Body of pancreas (tissue), 4 donors: ENCODE measurements at places on chromosomes 16 and 17.
A peak's percentile ranks its signal among the peaks of the same experiment; 100 is the strongest.

- peak; percentile 51 for DNase-seq
These were observed 16.0 kb upstream of the TANC2 start for GRCh38 chr17:62950067-62950466.

GRCh38 chr17:46968224-46968834 lies 10.7 kb downstream of the RPRML start:
- no peak for DNase-seq

DNA sequence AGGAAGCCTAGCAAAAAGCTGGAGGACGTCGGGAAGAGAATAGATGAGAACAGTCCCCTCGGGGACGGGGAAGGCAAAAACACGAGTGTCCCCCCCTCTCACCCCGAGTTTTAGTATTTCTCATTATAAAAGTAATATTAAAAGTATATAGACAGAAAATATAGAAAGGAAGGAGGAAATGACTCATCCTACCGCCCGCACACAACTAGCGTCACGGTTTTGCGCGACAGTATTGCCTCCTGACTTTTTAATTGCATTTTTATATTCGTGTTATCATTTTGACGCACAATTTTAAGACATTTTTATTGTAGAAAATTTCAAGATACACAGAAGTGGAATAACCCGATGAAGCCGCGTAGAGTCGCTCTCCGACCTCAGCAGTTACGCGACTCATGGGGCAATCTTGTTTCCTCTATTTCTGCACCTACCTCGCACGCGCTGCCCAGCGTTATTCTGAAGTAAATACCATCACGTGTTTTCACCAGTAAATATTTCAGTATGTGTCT lies 652 bp upstream of the SLC25A19 start:
- DNase-seq, result peak; percentile 77

DNA sequence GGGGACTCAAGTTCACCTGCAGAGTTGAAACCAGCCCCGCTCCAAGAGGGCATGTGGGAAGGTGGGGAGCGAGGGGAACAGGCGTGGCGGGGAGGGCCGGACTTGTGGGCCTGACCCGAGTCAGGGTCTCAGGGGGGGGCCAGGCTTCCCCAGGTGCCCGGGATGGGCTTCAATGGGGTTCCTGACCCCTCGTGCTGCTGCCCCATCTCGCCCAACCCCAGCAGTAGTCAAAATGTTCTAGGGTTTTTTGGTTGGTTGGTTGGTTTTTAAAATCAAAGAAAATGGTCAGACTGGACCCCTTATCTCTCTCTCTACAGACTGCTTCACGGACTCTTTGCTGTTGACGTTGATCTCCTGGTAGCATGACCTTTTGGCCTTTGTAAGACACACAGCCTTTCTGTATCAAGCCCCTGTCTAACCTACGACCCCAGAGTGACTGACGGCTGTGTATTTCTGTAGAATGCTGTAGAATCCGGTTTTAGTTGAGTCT lies 69.5 kb downstream of the AMFR start:
- no peak for DNase-seq

- DNase-seq, result no peak
These were observed 52.2 kb upstream of the STH start for GRCh38 chr17:45946841-45947256.

DNA sequence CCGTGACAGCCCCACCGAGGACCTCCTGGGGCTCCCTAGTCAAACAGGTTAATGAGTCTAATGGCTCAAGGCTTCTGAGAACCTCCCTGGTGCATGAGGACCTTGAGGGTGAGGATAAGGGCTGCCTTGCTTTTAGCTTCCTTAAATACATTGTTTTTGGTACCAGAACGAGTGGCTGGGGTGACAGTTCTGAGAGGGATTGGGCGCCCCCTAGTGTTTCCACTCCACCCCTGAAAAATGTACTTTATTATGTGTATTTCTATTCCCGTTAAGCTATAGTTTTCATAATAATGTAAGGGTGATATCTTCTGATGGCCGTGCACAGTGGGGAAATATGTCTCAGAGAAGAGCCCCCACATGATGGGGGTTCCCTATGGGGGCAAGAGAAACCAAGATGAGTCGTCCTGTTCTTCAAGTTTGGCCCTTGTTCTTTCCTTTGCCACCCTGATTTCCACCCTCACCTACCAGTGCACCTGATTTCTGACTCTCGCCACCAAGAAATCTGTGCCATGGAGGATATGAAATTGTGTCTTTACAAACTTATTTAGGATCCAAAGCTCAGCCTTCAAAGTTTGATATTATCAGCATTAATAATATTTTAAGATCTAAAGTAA lies 14.5 kb upstream of the VWA3A start:
- DNase-seq, result peak; percentile 48

DNA sequence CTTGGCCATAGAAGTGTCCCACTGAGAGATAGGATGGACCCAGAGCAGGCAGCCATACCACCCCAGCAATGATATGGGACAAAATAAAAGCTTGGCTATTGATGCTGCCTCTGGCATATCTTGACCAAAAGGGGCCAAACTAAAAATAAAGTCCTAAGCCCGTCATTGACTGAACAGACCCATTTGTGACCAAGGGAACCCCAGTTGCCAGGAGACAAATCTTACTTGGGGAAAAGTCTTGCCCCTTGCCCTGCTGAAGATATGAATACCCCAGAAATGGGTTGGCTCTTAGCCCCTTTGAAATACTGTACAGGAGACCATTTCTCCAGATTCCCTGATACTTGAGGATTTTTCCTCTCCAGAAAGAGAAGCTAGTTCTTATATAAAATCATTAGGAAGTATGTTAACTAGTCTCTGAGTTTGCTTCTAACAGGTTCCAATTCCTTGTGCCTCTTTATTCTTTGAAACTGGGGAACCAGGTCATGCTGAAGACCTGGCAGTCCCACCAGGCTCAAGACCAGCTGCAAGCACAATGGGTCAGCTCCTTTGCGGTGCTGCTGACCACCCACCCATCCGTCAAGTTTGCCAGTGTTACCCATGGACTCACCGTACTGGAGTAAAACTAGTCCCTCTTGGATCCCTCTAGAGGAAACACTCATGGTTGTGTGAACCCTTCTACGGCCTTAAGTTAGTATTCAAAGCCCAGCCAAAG lies 31.0 kb upstream of the LCMT1 start:
- DNase-seq, result no peak

- no peak for DNase-seq
These were observed 59.0 kb downstream of the ANKFY1 start for GRCh38 chr17:4204710-4205173.

DNA sequence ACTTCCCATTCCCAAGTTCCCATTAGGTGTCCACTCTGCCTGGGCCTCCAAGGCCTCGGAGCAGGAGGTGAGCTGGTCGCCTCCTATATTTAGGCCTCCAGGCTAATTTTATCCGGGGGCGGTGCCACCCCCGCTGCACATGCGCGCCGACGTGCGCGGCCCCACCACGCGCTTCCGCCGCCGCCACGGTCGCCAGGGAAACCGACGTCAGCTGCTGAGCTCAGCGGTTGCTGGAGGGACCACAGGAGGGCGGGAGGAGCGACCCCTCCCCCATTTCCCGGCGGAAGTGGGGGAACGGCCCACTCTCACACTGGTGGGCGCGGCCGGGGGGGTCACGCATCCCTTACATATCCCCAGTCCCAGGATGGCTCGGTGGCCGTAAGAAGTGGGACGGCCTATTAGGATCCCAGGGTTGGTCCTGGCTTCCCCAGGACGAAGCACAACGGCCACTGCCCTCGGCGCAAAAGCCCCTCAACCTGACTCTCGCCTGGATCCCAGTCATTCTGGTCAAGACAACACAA lies 1.0 kb downstream of the PER1 start:
- DNase-seq, result peak; percentile 80

DNA sequence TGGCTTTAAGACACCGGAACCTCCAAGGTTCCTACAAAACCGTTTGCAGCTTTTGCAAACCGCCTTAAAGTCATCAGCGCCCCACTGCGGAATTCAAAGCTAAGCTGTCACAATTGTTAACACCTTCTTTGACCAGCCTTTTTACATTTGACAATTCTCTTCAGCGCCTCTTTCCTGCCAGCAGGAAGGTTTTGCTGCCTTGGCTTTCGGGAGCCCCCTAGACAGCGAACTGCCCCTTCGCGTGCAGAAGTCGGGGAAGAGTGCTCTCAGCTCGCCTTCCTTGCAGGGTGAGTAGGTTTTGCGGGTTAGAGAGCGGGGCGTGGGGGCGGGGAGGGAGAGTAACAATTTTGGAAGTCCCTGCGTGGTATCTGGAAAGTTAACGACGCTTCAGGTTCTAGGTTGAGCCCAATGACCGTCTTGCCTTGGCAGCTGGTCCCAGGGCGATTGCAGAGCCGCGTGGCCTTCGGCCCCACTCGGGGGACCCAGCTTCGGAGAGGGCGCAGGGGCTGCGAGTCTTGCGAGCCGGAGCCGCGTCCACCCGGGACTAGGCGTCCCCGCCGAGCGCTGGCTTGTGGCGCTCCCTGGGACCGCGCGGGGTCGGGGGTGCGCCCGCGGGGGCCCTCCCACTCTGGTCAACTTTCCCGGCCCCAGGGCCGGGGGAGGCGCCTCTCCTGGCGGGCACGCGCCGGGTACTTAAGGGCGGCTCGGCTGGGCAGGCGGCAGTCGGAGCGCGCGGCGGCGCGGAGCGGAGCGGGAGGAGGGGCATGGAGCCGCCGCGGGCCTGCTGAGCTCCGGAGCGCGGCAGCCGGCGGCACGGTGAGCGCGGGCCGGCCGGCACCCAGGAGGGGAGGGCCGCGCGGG lies at the start of gene HAS3:
Gene HAS3 (plus strand): TSS at position 153 of the 861 bp plus-strand sequence. CDS start 3,743 bp downstream, outside the sequence.
- peak; percentile 66 for DNase-seq

DNA sequence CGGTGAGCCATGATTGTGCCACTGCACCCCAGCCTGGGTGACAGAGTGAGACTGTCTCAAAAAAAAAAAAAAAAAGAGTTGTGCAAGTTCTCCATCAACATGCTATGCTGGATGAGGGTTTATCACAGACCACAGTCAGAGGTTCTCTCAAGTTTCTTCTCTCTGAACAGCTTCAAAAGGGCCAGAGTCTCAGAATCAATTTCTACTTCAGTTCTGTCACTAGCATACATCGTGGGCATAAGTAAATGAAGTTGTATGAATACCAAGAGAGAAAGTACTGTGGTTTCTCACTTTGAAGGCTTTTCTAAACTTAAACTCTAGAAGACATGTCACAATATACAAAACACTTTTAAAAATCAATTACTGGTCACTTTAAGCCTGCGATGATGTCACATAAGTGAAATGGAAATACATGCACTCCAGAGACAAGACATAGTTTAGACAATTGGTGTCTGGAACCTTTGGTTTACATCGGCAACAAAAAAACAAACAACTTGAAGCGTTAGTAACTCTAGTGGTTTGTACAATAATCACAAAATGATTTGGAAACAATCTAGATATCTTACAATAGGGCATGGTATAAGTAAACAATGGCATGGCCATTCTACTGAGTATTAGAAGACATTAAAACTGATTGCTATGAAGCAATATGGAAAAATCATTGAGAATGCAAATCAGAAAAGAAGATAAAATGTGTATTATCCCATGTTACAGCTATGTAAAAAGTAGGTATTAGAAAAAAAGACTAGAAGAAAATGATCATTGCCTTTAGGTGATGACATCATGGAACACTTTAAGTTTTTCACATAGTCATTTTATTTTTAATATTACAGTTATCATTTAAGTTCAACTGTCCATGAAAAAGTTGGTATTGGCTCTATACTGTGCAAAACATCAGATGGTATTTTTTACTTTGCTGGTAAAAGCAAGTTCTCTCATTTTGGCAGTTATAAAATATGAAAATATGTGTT lies 232.3 kb downstream of the ZFHX3 start:
- no peak for DNase-seq

DNA sequence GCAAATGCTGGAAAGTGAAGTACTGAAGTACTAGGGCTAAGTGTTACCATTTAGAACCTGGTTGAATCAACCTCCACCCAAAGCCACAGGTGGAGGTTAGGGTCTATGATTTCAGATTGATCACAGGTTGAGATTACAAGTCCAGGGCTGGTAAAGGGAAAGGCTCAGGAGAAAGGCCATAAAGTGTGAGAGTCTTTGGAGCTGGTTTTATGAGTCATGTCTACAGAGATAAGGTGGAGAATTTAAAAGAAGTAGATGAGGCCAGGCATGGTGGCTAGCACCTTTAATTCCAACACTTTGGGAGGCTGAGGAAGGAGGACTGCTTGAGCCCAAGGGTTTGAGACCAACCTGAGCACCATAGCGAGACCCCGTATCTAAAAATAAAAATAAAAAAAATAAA lies 221.7 kb upstream of the CDH11 start:
- no peak for DNase-seq

- DNase-seq, result no peak
These were observed 16.5 kb downstream of the TMEM98 start for GRCh38 chr17:32944248-32945020.

DNA sequence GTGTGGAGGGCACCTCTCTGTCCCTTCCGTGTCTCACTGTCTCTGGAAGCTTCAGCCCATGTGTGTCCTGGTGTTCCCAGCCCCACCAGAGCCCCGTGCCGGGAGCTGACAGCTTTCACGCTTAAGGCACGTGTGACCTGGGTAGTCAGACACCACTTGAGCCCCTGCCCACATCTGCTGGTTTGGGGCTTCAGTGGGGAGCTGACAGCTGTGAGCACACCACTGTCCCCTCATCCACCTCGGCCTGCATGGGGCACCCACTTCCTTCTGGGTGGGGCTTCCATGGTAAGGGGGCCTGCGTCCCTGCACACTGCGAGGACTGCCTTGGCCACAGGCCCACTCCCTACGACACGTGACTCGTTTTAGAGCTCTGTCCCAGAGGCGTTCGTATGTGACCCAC lies 2.6 kb upstream of the TEDC2 start:
- no peak for DNase-seq

DNA sequence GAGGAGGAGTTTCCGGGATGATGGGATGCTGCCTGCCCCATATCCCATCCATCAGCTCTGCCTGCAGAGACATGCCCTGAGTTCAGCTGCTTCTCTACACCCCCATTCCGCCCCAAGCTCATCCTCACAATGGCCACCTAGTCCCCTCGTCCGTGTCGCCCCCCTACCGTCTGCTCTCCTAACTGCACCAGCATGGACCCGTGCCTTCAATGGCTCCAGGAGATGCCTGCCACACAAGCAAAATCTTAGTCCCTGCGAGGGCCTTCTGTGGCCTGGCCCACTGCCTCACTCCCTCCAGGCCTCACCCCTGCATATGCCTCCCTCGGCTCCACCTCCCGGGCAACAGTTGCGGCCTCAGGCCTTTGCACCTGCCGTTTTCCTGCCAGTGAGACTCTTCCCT lies 1.8 kb upstream of the TELO2 start:
- no peak for DNase-seq

- no peak for DNase-seq
These were observed 43.0 kb downstream of the MYO18A start for GRCh38 chr17:29136998-29137730.

DNA sequence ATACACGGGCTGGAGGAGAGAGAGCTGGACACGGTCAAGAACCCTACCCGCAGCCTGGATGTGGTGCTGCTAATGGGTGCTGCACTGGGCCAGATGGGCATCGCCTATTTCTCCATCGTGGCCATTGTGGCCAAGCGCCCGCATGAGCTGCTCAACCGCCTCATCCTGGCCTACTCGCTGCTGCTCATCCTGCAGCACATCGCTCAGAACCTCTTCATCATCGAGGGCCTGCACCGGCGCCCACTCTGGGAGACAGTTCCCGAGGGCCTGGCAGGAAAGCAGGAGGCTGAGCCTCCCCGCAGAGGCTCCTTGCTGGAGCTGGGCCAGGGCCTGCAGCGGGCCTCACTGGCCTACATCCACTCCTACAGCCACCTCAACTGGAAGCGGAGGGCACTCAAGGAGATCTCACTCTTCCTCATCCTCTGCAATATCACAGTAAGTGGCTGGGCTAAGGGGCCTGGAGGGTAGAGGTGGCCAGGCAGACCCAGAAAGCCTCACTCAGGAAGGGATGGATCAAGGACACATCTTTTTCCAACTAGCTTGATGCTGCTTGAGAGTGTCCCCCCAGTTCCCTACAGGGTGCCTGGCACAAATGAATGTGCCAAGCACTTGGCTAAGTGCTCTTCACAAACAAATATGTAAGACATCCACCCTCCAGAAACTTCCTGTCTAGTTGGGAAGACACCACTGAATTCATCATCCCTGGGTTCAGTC lies 11.5 kb downstream of the OTOP3 start:
- DNase-seq, result no peak
